ENCODE measurements at places on chromosomes 6 and 20.

DNA sequence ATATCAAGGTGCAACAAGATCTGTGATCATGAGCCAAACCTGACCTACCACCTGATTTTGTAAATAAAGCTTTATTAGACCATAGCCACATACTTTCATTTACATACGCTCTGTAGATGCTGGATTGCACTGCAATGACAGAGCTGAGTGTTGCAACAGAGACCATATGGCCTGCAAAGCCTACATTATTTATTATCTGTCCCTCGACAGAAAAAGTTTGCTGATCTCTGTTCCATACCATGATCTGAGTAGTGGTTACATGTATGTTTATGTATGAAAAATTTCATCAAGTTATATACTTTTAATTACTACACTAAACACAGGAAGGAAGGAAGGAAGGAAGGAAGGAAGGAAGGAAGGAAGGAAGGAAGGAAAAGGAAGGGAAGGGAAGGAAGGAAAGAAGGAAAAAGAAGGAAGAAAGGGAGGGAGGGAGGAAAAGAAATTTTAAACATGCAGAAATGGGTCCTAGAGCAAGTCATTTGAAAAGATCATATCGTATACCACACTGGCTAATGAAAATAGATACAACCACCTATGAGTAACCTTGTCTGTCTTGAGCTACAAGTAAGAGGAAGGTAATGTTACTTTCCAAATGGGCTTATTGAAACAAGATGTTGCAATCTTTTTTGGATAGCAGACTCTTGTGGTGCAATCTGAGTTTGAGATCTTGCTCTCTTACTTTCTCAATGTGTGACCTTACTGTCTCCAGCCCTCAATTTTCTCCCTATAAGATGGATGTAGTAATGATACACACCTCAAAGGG lies 441.0 kb downstream of the KIF16B start:
- DNase-seq = no peak

- DNase-seq = no peak
These were observed 6.5 kb downstream of the GZF1 start for GRCh38 chr20:23368316-23369071.

- no peak for DNase-seq
These were observed 95.5 kb downstream of the THBS2 start for GRCh38 chr6:169158174-169158573.

DNA sequence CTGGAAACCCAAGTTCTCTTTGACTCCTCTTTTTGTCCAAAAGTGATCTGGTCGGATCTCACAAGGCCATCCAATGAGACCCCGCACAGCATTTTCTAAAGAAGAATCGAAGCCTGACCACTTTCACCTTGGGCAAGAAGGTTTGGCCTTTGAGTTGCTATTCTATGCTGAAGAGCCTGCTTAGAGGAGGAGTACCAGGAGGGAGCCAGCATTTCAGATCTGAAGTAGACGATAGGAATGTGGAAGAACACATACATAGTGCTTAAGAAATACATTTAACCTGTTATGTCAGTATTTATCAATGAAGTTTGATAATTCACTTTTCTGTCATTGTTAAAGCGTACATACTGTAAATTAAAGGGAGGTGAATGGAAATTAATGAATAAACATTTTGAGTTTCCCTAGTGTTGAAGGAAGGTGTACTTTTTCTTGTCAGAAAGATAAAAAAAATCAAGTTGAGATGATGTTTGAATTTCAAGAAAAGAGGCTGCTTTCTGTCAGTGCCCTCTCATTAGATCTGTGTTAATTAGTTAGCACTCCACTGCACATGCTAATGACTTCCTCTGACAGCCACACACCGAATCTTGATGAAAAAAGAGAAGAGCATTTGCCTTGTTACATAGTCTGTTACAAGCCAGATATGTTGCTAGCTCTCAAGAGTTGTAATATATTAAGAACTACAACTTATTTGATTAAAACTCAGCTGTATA lies 10.9 kb upstream of the TDRD6 start:
- DNase-seq = no peak

- DNase-seq = no peak
These were observed 420.9 kb upstream of the FLRT3 start for GRCh38 chr20:14758356-14758755.

- DNase-seq = no peak
These were observed 98.9 kb downstream of the HDGFL1 start for GRCh38 chr6:22668307-22668706.

- DNase-seq = no peak
These were observed 64.0 kb downstream of the BLOC1S5 start for GRCh38 chr6:8000188-8000596.

GRCh38 chr6:143965503-143966171 lies 42.4 kb downstream of the PLAGL1 start:
- no peak for DNase-seq

DNA sequence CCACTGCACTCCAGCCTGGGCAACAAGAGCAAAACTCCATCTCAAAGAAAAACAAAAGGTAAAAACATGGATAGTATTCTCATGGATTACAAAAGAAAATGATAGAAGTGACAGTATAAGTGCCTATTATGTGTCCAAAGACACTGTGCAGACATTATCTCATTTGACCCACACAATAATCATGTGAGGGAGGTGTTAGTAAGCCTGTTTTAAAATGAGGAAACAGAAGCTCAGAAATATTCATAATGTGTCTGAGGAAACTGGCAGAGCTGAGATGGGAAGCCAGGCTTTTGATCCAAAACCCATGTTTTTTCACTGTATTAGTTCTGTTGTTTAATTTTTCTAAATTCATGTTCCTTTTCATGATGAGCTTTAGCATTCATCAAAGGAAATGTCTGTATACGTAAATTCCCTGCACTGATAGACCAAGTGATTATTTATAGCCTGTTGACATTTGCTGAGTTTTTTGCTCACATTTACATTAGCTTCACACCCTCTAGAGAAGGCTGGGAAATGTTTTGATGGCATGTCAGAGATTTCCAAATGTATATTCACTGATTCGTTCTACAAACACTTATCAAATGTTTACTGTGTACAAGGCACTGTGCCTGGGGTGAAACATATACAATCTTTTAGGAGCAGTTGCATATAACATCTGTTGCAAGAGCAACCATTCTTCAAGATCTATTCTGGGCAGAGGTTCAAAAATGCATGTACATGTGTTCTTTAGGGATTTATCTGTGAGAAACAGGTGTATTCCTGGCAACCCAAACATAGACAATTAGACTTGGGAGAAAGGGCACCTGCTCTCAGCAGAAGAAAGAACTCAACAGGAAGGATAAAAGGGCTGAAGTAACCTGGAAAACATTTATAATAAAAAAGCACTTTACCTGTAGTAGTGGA lies 331.5 kb downstream of the SAMD5 start:
- DNase-seq = no peak

DNA sequence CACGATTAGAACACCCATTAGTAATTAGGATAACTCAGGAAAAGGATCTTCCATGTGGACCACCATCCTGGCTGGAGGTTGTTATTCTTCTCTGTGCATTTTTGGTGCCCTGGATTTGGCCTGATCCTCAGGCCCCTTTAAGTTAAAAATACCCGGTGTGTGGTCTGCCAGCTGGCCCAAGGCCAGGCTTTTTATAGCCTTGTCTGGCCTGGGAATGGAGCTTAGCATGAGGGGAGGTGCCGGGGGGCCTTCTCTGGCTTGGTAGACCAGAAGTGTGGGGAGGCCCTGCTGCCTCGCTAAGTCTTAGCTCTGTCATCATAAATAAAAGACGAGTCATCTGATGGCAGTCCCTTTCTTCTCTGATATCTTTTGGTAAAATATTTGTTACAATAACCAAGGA lies 71.4 kb downstream of the ARID1B start:
- DNase-seq = no peak

DNA sequence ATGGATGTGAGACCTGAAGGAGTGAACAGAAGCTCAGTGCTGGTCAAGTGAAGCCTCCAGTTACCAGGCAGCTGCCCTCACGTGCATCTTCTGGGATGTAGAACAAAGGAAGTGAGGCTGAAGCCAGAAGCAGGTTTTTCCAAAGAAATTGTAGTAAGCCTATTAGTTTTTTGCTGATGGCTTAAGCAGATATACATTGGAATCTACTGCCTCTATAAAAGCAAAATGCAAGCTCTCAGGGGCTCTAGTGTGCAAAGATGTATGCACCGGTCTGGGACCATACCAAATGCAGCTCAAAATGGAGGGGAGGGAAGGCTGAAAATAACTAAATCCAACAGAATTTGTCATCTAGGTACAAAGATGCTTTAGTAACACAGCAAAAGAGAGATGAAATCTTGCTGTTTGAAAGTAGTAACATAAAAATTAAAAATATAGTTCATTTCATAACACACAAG lies 77.0 kb downstream of the DTNBP1 start:
- no peak for DNase-seq

- DNase-seq = no peak
These were observed 170.9 kb upstream of the STXBP5 start for GRCh38 chr6:147033267-147033666.

GRCh38 chr6:160966493-160967229 lies 24.9 kb upstream of the MAP3K4 start:
- no peak for DNase-seq

- DNase-seq = no peak
These were observed 37.2 kb upstream of the CALHM6 start for GRCh38 chr6:116424001-116424400.

DNA sequence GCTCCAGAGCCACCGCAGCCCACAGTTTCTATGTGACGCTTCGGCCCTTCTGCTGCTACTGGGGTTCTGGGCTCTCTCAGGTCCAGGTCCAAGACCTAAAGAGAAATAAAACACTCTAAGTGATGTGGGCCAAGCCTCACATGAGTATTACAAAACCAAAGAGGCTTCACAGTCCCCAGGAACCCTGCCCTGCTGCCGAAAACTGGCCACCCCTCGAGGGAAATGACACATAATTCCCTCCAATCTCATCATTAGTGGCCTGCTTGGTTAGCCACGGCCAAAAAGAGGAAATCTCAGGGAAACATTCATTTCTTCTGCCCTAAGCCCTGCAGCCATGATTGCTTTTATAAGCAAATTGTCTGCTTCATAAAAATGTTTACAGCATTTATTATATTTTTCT lies 32.5 kb downstream of the DLL1 start:
- DNase-seq = no peak

DNA sequence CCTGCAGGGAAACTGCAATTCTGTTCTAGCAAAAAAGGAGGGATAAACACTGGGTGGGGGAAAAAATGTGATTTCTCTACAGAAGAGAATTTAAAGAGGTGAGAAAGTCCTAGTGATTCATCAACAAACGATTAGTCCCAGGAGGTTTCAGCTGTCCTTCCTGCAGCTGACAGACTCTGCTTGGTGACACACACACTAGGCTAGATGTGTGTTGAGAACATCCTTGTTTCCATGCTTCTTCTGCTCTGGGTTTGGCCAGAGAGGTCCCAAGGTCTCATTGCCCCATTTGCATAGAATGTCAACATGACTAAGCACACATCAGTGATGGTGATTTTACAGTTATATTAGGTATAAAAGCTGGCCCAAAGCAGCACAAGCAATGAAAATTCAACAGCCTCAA lies 258.3 kb downstream of the NFATC2 start:
- DNase-seq = no peak

- no peak for DNase-seq
These were observed 802 bp downstream of the CYP39A1 start for GRCh38 chr6:46651816-46652215.

GRCh38 chr6:5630636-5631035 lies 369.3 kb downstream of the FARS2 start:
- no peak for DNase-seq

GRCh38 chr6:125095580-125096301 lies 57.8 kb upstream of the TPD52L1 start:
- no peak for DNase-seq

GRCh38 chr6:35091346-35092083 lies 49.6 kb downstream of the TCP11 start:
- no peak for DNase-seq

- no peak for DNase-seq
These were observed 186.9 kb downstream of the HIVEP2 start for GRCh38 chr6:142757852-142758628.

DNA sequence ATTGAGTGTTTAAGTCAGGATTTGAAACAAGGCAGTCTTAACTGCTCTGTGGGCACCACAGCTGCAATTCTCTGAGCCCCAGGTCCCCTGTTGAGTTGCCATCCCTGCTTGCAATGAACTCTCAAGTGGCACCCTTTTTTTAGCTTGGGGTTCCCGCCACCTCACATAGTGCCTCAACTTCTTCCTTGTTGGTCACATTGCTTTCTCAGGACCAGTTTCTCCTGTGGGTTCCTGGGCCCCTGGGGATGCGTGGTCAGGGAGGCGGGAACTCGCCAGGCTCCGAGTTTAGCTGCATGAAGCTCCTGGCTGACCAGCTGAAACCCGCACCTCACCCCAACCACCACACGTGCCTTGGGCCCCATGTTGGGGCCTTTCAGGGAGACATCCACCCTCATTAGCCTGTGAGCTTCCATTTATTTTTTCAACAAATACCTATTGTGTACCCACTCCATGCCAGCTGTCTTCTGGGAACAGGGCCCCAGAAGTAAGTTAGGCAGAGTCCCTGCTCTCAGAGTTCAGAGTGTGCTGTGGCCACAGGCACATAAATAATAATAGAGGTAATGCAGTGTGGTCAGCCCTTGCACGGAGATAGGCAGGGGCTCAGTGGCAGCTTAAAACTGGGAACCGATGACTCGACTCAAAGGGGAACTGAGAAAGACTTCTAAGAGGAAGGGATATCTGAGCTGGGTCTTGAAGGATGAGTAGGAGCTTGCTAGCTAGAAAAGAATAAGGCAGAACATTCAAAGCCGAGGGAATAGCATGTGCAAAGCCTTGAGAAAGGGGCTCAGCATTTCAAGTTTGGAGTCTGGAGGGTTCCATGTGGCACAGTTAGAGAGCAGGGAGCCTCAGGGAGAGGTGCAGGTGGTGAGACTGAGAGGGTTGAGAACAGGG lies 33.9 kb upstream of the FAM83D start:
- DNase-seq = no peak

- DNase-seq = no peak
These were observed 98.0 kb downstream of the FNDC1 start for GRCh38 chr6:159267165-159267564.

- DNase-seq = no peak
These were observed 243.6 kb downstream of the UST start for GRCh38 chr6:148990403-148990802.

GRCh38 chr20:7696311-7696710 lies 243.9 kb downstream of the HAO1 start:
- DNase-seq = no peak

GRCh38 chr6:77856391-77856790 lies 203.6 kb downstream of the MEI4 start:
- DNase-seq = no peak

GRCh38 chr6:12295558-12296254 lies 5.5 kb downstream of the EDN1 start:
- no peak for DNase-seq

DNA sequence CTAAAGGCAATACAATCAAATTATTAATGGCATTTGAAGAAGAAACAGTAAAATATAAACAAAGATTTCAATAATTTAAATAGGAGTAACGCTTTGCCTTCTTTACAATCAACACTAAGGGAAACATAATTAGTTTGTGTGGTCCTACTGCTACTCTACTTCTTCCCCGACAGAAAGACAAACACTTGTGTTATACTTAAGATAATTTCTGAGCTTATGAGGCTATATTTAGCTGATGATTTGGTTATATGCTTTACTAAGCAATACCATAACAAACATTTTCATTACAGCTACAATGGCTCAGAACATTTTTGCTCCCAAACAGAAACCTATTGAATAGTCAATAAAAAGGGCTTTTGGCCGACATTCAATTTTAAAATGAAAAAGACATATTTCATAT lies 1217.2 kb upstream of the GJE1 start:
- no peak for DNase-seq
